ENCODE measurements at places on chromosomes 5 and 9.

GRCh38 chr9:116078640-116079039, 75.0 kb upstream of the PAPPA start:
- DNase-seq, result no peak

DNA sequence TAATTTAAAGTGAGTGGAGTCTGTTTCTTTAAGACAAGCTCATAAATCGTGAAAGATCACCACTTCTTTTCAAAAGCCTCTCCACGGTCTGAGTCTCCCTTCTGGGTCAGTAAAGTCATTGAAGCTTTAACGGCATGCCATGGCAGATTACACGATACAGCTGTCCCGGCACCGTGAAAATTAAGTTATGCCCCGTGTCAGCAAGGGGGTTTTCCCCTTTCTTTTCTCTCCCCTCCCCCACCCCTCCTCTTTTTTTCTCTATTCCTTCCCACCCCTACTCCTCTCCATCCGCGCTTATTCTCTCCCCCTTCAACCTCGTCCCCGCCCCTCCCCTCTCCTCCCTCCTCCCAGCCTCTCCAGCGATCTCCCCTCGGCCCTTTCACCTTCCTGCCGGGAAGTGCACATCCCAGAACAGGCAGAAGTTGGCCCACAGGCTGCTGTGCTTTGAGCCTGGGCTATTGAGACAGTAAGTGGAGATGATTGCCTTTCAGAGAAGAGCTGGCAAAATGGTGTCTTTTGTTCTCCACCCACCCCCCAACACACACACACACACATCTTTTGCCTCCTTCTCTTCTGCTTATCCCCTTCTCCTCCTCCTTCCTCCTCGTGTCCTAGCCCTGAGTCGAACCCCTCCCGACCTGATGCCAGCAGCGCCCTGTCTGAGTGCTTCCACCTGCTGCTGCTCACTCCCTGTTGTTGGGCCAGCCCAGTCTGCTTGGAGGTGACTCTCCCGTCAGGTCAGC, 44.1 kb downstream of the GAS1 start:
- DNase-seq, result peak; percentile 57

DNA sequence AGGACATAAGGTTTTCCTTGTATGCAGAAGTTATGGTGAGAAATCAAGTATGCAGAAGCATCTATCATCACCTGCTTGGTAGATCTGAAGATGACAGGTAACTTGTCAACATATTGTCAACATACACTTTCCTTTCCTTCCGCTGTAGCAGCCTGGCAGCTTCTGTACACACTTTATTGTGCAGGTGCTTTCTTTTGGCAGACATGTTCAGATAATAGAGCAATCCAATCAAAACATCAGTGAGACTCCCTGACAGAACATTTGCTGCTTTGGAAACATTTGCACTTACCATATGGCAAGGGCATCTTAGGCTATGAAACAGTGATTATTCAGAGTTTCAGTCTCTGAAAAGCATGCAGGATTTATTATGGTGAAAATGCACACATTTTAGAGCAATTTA, 161.1 kb upstream of the CDH12 start:
- no peak for DNase-seq

- peak; percentile 65 for DNase-seq
Measured at GRCh38 chr5:135034236-135034962, 371 bp upstream of the PITX1 start.

DNA sequence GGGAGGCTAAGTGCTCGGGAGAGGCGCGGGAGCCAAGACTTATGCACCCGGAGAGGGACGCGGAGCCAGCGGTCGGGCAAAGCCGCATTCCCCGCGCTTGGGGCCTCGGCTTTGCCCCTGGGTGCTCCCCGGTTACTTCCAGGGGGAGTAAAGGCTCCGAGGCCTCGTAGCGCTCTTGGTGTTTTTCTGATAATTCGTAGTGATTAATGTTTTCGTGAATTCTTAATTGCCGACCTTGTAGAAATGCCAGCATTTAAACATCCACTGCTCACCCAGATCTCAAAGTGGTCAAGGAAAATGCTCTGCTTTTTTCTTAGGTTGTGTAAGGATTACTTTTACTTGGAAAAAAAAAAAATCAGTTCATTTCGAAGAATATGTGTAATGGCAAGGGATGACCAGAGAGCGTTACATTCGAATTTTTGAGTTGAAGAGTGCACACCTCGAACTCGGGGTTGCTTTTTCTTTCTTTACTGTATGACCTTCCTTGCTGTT, 654 bp upstream of the TUT7 start:
- no peak for DNase-seq

- DNase-seq, result no peak
Measured at GRCh38 chr9:96217294-96217707, 84.7 kb downstream of the HSD17B3 start.

DNA sequence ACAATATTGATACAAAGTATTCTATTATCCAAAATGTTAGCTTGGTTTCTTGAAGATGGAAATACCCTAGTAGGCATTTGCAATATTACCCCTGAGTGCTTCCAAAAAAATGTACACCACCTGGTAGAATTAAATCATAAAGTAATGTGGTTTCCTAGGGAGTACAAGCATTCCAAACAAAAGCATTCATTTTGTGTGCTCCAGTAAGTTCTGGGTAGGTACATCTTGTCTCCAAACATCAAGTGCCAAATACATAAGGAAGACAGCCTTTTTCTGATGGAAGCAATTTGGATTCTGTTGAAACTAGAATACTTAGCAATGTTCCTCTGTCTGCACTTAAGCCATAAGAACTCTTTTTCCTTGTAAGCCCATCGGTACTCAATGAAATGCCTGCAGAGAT, 73.1 kb upstream of the IL7R start:
- no peak for DNase-seq

GRCh38 chr9:96751815-96752214, 26.1 kb downstream of the ZNF510 start:
- DNase-seq, result no peak

GRCh38 chr5:103801681-103802080, 239.1 kb upstream of the NUDT12 start:
- no peak for DNase-seq

DNA sequence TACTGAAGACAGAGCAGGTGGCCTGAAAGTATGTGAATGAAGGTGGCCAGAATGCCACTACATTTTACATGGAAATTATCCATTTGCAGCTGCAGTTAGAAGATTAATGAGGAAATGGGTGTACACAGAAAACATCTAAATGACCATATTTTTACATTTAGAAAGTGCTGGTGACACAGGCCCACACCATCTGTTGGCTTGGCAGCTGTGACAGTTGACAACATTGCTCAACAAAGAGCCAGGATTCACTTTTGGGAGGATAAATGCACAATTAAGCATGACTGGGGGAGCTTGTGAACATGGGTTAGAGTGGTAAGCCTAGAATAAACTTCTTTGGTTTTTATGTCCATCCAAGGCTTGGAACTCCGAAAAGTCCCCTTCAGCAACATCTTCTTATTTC, 360.5 kb downstream of the KCTD16 start:
- no peak for DNase-seq

DNA sequence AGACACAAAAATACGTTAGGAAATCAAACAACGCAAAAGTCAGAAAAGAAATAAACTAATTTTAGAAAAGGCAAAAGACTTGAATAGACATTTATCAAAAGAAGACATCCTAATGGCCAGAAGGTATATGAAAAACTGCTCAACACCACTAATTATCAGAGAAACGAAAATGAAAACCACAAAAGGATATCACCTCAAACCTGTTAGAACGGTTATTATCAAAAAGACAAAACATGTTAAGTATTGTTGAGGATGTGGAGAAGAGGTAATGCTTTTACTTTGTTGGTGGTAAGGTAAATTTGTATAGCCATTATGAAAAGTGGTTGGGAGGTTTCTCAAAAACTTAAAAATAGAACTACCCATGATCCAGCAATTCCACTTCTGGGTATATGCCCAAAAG, 230.0 kb upstream of the RGMB start:
- no peak for DNase-seq

DNA sequence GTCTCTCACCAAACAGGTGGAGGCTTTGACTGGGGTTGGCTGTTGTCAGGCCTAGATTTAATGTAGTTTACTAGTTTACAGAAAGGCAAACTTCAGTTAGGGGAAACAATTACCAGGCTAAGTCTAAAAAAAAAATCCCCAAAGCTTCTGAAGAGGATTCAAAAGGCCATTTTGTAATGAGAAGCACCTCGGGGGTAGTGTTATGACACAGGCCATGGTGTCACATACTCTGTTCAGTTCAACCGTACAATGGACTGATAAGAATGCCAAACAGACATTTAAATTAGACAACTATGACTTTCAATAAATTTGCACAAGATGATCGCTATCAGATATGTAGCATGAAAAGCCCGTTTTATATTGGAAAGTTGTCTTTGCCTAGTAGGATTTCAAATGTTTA, 120.1 kb upstream of the PCA3 start:
- DNase-seq, result no peak

DNA sequence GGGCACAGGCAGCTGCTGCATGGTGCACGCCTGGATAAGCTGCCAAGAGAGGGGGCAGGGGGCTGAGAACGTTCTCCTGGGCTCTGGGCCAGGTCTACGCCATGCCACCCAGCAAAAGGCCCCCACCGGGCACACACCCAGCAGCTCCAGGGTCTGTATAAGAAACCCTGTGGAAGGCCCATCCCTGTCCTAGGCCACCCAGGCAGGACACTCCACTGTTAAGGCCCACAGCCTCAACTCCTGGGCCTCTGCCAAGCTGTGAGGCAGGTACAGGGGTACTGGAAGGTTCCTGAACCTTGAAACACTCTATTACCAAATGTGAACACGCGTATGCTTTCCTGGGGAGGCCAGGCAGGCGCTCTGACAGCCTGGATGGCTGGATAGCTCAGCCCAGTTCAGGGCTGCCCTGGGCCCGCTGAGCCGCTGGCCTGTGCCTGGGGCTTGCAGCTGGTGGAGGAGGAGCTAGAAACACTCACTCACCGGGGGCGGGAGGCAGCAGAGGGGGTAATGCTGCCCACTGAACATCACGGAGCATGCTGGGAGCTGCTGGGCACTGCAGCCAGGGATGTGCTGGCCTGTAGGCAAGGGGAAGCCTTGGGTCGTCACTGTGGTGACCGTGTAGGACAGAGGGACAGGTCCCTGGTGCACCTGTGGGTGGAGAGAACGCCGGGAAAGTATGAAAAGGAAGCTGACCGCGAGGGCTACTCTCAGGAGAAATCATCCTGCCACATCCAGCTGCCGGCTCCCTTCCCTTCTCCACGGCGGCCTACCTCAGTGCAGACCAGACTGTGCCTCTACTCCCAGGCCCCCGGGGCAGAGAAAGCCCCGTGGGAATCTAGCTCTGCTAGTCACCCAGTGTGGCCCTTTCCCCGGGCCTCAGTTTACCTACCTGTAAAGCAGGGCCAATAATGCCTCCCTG, 6.0 kb downstream of the RNF44 start:
- DNase-seq, result no peak

DNA sequence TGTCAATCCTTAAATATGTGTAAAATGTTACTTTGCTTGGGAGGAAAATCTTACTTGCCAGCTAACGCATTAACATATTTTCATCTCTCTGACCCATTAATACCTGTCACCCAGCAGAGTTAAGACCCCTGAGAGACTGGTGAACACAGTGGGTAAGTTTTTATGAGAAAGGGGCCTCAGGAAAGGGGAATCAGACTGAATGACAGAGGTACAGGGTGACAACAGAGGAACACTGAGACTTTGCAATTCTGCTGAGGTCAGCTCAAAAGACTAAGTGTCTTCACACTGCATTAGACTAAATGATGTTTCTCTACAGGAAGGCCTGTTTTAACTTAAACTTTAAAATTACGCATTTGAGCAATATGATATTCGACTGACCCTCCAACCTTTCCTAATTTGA, 223.8 kb downstream of the EFNA5 start:
- DNase-seq, result no peak

- DNase-seq, result no peak
Measured at GRCh38 chr9:15873573-15874177, 320.8 kb downstream of the CCDC171 start.

GRCh38 chr9:124311283-124311682, 53.5 kb downstream of the NEK6 start:
- DNase-seq, result peak; percentile 53

GRCh38 chr5:113778147-113778546, 264.7 kb downstream of the YTHDC2 start:
- DNase-seq, result no peak

- DNase-seq, result no peak
Measured at GRCh38 chr5:97877588-97877987, 694.5 kb upstream of the RIOK2 start.

GRCh38 chr5:76379316-76379715, 23.8 kb upstream of the IQGAP2 start:
- DNase-seq, result no peak

- no peak for DNase-seq
Measured at GRCh38 chr5:134570365-134570758, 44.9 kb downstream of the JADE2 start.

DNA sequence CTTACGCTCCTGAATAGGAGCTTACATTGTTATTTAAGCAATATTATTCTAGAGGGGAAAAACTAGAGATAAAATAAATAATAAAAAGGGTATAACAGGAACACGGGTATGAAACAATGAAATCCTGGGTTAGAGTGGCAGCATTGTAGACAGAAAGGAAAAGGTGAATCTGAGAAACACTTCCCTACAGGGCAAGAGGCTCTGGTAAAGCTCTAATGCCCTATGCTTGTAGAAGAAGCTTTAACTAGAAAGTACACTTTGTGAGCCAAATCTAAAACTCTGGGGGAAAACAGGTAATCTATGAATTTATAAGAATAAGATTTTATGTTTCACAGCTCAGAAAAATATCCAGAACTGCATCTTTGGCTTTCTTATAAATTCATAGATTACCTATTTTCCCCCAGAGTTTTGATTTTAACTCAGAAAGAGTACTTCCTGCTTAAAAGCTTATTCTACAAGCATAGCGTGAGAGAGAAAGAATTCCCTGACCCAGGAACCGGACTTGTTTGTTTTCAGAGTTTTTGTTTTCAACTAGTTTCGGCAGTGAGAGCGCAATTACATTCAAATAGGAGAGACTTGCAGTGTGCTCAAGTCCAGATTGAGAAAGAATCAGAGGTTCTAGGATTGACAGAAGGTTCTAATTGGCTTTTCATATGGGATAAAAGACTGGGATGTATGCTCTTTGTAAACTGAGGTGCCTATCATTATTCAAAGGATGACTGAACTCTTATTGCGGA, 651.0 kb upstream of the RORB start:
- no peak for DNase-seq

DNA sequence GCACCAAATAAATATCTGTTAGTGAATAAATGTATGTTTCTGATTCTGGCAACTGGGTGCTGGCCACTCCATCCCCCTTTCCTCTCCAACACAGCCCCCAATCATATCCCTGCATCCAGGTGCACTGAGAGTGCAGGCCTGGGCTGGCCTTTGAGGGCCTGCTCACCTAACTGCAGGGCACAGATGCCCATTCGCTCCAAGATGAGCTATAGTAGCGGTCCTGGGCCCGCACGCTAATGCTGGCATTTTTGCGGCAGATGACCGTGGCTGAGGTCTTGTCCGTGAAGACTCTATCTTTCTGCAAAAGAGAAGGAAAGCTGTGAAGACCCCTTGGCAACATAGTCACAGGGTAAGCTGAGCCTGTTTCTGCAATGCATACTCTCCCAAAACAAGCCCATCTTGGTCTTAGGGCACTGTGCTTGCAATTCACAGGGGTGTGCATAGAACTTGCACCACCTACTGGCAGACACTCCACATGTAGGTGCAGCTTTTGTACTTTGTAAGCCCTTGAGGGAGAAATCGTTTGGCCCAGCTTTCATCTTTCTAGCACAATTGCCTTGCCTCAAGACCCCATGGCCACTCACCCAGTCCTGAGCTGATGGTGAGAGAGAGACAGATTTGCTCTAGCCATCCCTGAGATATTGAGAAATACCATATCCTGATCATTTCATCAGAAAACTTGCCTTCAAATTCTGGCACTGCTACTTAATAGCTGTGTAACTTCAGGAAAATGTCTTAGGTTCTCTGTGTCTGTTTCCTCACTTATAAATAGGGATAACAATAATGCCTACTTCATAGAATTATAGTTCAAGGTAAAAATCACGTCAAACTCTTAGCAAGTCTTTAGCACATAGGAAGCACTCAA, 13.5 kb downstream of the IL12B start:
- peak; percentile 46 for DNase-seq

All from WTC11 (cell line).